Stimulated activated CD4-positive, alpha-beta T cell treated with anti-CD3 and anti-CD28 coated beads, Interleukin-1b, Interleukin-23, amount 100 ng/mL, for 24 hours (primary cell): ENCODE measurements at places on chromosomes 4 and X.

- no peak for DNase-seq
Observed at GRCh38 chrX:24347881-24348280, 12.6 kb upstream of the SUPT20HL1 start.

GRCh38 chr4:87566276-87566675 is 37.1 kb upstream of the SPARCL1 start:
- DNase-seq = no peak

DNA sequence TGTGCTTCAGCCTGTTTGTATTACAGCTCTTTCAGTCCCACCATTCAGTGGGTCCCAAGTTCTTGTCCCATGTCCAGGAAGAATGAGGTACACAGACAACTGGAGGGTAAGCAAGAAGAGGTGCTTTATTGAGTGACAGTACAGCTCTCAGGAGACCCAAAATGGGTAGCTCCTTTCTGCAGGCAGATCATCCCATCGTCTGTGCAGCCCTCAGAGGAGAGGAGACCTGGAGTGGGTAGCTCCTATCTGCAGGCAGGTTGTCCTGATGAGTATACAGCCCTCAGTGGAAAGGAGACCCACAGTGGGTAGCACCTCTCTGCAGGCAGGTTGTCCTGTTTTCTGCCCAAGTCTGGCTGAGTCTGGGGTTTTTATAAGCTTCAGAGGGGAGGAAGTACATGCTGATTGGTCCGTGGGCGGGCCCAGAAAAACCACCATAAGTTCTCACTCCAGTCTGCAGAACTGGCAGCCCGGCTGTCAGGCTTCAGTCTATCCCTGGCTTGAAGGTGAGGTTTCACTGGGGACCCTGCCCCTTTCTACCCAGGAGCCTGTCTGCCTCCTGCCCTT is 18.0 kb downstream of the GRK4 start:
- DNase-seq = no peak

DNA sequence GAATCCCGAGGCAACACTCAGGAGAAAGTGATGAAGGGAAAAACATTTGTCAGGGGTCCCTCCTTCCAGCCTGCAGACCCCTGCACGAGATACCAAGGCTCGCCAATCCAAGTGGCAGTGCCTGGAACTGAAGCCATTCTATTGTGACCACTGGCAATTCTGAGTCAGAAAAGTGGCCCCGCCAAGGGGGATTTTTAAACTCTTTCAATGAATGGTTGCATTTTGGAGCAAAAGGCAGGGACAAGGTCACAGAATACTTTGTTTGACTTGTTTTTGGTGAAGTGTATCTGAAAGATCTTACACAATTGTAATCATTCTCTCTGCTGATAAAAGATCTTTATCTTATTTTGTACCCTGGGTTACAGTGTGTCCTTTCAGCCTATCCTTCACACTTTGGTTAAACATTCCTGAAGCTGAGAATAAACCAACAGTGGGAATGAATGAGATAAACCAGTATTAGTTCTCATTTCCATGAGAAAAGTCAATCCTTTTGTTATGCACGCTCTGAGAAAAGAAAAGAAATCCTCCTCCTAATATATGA is 115.9 kb upstream of the PDLIM3 start:
- no peak for DNase-seq

DNA sequence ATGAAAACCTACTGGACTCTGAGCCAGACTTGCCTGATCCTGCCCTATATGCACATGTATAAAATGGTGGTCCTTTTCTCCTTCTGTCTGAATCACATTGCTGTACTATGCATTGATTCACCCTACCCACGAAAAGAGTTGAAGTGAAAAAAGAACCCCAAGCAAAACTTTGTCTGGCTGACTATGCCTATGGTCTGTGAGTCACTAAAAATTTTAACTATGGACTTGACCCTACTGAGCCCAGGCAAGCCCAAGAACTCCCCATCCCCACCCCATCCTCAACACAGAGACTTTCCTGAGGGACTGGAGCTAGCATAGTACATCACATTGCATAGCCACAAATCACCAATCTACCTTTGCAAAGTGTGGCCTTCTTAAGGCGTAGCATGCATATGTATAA is 116.6 kb upstream of the TENM3 start:
- no peak for DNase-seq

DNA sequence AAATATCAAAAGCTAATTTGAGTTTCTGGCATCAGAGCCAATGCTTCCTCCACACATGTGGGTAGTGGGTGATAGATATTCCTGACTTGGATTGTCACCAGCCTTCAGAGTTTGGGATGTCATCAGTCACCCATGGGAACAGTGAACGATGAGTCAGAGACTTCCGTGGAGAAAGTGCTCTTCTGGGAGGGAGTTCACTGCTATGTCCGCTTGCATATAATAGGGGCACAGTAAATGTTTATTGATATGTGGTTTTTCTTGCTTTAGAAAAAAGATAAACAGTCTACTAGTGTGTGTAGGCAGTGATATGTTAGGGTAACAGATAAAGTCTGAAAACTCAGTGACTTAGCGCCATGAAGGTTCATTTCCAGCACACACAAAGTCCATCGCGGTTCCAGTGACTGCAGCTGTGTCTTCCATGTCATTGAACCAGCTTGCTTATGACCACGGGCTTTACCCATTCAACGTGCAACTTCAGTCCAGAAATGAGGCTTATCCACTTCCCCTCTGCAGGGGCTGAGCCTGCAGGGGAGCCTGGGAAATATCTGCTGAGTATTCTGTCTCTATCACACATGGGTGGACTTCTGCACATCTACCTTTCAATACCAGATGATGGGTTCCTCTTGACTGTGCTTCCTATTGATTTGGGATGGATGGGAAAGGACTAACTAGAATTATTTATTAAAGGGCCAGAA is 87.7 kb upstream of the WWC2 start:
- no peak for DNase-seq
